ENCODE measurements at places on chromosomes 11 and 22.
A peak's percentile ranks its signal among the peaks of the same experiment; 100 is the strongest.

DNA sequence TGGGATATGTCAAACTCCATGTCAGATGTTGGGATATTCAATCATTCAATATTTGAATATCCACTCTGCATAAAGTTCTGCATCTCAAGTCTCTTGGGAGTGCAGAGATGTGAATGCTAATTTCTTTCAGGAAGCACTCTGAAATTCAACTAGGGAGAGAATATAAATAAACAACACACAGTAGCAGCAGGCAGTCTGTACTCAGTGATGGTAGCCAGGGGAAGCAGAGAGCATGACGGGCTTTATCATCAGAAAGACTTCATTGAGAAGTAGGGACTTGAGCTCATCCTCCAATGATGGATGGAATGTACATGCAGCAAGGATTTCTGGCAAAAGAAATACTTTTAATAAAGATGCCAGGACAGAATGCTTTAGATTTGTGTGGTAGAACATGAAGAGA is 9.8 kb upstream of the TEAD1 start:
- no peak for DNase-seq

DNA sequence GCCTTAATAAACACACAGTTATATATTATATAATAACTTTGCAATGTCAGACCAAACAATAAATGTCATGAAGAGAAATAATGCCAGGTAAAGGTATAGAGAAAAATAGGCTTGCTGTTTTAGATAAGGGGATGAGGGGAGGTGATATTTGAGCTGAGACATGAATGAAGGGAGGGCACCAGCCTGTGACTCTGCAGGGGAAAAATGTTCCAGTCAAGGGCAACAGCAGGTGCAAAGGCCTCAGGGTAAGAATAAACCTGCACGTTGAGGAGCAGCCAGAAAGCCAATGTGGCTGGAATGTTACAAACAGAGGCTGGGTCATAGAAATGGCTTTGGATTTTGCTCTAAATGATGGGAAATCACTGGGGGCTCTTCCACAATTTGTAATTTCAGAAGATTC is 519.6 kb downstream of the SOX6 start:
- no peak for DNase-seq

- no peak for DNase-seq
These were observed 25.7 kb upstream of the CRTAM start for GRCh38 chr11:122812638-122813037.

DNA sequence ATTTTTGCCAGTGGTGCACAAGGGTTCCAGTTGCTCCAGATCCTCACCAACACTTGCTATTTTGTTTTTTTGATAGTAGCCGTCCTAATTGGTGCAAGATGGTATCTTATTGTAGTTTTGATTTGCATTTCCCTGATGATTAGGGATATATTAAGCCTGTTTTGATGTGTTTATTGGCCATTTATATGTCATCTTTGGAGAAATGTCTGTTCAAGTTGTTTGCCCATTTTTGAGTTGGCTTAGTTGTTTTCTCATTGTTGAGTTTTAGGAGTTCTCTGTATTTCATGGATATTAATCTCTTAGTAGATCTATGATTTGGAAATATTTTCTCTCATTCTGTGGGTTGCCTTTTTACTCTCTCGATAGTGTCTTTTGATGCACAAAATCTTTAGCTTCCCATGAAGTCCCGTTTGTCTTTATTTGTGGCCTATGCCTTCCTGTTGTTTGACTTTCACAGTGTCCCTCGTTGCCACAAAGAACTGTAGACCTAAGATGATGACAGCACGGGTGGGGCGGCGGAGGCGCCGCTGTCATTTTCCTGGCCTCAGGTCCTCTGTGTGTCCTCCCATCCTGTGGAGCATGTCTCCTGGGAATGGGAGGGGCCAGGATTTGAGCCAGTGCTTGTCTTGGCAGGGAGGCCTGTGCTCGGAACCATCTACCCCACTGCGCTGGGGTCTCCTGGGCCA is 33.5 kb downstream of the LRP5 start:
- no peak for DNase-seq

DNA sequence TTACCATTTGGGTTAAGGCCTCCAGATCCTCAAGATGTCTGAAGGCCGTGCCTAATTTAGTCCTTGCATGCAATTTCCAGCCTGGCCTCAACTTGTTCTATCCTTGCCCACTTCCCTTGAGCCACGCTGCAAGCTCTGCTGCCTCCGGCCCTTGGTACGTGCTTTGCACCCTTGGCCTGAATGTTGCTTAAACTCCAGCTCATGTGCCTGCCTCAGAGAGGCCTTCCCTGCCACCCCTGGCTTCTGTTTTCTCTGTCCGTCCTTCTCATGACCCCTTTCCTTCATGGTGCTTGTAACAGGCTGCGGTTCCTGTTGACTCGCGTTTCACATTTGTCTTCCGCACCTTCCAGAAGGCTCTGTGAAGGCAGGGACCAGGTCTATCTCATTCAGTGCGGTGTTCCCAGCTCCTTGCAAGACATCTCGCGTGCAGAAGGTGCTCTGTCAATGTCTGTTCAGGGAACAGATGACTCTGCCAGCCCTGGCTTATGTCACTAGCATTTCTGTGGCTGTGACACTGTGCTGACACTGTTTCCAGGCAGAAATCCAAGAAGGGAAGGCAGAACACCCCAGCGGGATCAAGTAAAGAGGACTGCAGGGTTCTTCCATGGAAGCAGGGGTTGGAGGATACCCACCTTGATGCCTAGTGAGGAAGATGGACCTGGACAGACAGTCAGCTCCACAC is 61.8 kb downstream of the FBLN1 start:
- DNase-seq = no peak

GRCh38 chr22:22569218-22569617 is 10.2 kb upstream of the PRAME start:
- no peak for DNase-seq

DNA sequence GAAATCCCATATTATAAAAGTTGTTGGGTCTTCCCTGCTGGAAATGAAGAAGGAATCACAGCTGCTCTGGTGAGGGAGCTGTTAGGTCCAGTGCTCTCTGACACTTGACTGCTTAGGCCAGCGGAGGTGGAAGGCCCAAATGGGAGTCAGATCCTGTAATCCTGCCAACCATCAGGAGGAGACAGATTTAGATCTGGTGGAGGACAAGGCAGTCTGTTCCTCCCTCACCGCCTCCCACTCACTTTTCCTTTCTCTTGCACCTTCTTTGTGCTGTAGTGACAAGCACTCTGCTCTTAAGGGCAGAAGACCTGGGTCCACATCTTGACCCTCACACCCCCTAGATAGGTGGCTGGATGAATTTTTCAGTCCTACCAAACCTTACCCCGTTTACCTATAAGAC is 59.7 kb upstream of the CHST1 start:
- no peak for DNase-seq

GRCh38 chr11:31645747-31646146 is 136.2 kb downstream of the ELP4 start:
- DNase-seq = no peak

- DNase-seq = no peak
These were observed 76.8 kb upstream of the PARVG start for GRCh38 chr22:44103735-44104480.

DNA sequence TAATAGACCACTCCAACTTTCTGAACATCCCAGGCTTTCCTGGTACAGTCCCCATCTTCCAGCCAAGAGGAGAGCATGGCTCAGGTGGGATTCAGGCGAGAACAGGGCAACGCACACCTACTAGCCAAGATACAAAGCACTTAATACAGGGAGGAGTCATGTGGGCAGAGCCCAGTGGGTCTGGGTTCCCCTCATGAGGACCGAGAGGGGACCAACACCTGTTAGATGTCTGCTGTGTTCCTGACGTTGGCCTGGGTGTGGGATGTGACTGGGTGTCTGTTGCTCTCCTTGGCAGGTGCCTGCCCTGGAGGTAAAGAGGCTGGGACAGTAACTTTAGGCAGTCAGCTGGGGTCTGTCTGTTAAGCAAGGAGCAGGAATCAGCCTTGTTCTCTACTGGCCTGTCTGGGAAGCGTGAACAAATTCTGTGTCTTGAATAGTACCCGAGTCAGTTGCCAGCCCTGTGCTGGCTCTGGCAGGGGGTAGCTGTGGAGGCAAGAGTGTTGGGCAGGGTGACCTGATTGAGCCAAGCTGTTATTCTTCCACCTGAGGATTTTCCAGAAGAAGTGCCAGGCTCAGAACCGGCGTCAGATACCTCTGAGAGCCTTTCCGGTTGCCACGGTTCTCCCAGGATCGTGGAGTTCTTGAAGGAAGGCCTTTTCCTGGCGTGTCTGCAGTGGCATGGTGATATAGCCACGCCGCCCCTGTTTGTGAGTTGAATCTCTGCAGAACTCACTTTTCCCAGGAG is 56.3 kb downstream of the BCR start:
- no peak for DNase-seq

GRCh38 chr22:47629791-47630655 is 867.6 kb downstream of the TBC1D22A start:
- no peak for DNase-seq

DNA sequence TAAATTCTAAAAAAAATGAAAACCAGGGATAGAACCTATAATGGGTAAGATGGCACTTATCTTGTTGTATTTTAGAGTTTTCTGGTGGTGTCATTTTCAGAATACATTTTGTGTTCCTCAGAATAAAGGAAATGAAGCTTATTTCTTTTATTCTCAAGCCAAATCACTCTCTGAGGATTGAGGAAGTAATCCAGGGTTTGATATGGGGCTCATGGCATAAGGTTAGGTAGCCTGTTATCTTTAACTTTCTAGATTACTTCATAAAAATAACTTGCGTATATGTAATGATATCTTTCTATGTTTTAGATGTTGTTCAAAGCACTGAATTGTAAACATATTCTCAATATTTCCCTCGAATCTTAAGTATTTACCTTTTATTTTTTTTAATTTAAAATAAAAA is 33.5 kb downstream of the PDE3B start:
- no peak for DNase-seq

DNA sequence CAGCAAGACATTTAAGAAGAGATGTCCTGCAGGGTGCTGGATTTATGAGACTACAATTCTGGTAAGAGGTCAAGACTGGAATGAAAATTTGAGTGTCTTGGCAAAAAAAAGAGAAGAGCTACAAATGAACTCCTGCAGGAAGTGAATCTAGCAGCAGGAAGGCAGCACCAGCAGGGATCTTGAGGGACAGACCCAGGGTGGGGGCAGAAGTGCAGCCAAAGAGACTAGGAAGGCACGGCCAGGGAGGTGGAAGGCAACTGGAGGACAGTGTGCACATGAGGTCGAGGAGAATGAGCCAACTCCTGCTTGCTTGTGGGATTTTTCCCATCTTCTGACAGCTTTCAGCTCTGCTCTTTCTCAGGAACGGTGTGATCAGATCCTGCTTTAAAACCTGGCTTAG is 263.2 kb downstream of the BUD13 start:
- no peak for DNase-seq

DNA sequence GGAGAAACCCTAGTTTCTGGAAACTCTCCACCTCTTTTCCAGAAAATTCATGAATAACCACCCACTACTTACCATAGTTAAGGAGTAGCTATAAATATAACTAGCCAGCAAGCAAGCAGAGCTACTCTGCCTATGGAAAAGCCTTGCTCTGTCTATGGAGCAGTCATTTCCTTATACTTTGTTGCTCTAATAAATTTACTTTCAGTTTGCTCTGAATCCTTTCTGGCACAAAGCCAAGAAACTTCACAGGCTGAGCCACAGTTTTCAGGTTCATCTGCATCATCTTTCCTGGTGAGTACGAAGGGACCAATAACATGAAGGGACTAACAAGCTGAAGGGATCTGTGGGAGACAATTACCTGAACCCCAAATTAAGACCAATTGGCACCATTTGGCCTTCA is 4.6 kb downstream of the OR4C45 start:
- DNase-seq = no peak

- peak; percentile 90 for DNase-seq
These were observed 38.2 kb upstream of the LYVE1 start for GRCh38 chr11:10606536-10607208.

DNA sequence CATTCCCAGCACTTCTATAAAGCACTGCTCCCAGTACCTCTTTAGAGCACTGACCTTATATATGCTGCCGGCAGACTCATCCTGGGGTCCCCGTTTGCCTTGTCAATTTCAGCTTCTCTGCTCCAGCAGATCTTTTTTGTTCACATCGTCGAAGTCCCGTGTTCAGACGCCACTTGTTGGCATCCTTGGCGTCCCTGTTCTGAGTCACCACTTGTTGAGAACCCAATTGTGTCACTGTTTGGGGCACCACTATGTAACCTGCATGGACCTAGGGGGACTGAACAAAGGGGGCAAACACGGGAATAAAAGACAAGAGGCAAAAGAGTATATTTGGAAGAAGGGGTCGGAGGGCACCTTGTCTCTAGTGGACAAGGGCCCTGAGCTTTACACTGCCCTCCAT is 25.5 kb downstream of the OR10A6 start:
- no peak for DNase-seq

DNA sequence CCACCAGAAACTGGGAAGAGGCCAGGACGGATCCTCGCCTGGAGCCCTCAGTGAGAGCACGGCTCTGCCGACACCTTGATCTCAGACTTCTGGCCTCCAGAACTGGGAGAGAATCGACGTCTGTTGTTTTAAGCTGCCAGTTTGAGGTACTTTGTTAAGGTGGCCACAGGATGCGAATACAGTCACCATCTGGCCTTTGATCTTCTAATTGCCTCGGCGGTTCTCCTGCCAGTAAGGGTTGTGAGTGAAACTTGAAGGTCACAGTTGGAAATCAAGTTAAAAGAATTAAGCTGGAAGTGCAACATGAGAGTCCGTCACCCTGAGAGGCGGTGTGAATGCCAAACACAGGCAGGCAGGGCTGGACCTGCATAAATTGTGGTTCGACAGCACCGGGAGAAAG is 27.9 kb downstream of the PARVB start:
- no peak for DNase-seq

DNA sequence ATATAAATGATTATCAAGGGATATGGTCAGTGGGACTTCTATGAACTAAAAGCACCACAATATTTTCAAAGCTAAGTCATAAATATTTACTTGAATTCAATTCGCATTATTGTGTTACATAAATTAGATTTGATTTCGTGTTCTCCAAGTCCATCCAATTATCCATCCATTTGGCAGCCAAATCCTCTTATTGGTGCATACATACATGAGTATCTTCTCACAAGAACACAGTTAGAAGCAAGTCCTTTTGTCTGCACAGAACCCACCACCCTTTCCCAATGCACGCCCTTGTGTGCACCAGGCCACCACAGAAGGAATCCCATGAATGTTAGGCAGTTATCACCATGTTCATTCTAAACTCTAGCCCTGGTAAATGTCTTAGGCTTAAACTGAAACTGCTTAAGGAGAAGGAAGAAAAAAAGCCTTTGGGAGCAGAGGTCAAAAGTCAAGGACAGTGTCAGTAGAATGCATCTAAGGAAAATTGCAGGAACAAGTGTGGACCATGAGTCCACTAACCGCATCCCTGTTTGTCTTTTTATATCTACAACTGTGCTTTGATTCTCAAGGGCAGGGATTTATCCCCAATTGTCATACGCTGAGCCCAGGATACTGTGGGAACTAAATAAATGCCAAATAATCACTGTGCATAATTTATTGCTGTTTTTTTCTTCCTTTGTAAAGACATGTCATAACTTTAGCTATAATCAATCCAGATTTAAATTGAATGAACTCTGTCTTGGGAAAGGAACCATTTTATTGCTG is 108.2 kb upstream of the DDI1 start:
- DNase-seq = no peak

DNA sequence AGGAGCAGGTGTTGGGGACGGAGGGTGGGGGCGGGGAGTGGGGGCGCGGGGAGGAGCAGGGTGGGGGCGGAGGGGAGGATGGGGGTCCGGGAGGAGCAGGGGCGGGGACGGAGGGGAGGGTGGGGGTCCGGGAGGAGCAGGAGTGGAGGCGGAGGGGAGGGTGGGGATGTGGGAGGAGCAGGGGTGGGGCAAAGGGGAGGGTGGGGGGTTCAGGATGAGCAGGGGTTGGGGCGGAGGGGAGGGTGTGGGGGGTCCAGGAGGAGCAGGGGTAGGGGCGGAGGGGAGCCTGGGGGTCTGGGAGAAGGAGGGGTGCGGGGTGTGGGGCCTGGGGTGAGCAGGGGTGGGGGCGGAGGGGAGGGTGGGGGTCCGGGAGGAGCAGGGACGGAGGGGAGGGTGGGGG is 17.1 kb downstream of the CRELD2 start:
- DNase-seq = peak; percentile 56
